GM12892 (cell line): ENCODE measurements at places on chromosomes 3 and 15.

DNA sequence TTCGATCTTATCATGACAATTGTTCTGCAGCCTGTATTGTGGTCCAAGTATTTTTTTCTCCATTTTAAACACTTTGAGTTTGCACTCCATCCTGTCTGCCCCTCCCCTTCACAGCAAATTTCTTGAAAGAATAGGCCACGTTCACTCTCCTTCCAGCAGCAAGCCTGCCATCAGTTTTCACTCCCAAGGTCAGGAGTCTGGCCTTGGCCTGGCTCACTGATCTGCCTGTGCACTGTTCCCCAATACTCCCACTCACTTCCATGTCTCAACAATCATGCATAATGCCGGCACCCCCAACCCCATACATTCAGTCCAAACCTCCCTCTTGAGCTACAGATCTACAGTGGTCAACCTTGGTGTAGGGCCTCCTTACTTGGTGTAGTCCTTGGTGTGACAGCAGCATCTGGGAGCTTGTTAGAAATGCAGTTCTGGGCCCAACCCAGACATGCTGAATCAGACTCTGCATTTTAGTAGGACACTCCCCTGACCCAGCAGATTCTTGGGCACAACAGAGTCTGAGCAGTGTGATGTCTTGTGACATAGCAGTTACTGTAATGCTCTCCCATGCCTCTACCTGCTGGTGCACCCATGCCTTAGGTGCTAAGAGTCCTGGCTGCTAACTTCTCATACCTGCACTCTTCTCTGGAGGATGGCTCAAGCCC, 58.3 kb upstream of the XCR1 start:
- no peak for DNase-seq

DNA sequence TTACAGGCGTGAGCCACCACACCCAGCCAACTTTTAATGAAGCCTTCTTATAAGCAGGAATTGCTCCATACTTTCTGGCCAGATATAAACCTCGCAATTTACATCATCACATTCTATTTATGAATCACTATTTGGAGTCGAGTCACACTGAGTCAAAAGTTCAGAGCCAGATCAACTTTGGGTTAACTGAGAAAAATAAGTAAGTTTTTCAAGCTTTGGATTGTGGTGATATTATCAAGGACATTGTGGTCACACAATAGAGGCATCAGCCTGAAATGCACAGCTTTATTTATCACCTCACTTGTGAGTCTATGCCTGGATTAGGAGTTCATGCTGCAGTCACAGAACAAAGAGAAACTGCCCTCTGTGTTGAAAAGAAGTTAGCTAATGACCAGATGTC, 1163.5 kb downstream of the ROBO1 start:
- no peak for DNase-seq

DNA sequence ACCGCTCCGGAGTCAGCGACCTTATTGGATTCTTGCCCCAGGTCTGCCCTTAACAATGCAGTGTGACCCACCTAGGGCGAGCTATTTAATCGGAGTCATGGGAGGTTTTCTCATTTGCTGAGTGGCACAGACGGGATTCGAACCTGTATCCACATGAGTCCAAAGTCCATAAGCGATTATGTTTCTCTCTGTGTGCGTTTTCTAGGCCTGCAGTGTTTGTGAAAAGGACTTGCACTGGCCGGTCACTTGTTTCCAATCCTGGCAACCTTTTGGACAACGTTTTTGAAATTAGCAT, 691 bp upstream of the HDGFL3 start:
- no peak for DNase-seq

DNA sequence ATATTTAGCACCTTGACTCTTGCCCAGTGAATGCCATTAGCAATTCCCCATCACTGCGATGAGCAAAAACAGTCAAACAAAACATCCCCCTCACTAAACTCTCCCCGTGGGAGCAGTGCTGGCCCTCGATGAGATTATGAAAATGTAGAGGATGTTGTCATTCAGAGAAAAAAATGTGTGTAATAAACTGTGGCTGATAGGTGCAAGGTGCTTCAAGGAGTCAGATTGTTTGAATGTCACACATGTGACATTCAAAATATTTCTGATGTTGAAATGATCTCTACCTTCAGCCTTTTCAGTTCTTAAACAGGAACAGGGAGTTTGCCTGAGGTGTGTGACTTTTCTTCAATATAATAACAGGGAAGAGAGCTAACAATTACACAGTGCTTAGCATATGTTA, 281.8 kb upstream of the TRIM42 start:
- no peak for DNase-seq

GRCh38 chr3:131323014-131323413, 58.6 kb upstream of the NUDT16 start:
- no peak for DNase-seq

- no peak for DNase-seq
These were observed 9.2 kb upstream of the SEMA4B start for GRCh38 chr15:90191794-90192509.

- DNase-seq: no peak
These were observed 49.7 kb upstream of the RBSN start for GRCh38 chr3:15148614-15149013.

- DNase-seq: no peak
These were observed 27.2 kb upstream of the WDR5B start for GRCh38 chr3:122443090-122443489.

GRCh38 chr3:82048711-82049110, 287.3 kb upstream of the GBE1 start:
- DNase-seq: no peak

DNA sequence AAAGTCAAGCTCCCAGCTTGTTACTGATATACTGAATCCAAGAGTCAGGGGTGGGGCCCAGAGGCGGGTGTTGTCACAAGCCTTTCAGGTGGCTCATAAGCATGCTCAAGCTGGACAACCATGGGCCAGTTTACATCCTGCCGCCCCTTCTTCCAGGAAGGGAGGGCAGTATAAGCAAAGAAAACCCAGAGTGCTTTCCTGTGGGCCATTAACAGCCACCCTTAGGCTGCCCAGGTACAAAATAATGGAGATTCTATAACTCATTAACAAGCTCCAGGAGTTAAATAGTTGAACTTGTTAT, 183.2 kb downstream of the NTRK3 start:
- no peak for DNase-seq

- no peak for DNase-seq
These were observed 75.7 kb upstream of the EPHB3 start for GRCh38 chr3:184485906-184486305.

GRCh38 chr3:32869513-32870047, 51.8 kb downstream of the TRIM71 start:
- DNase-seq: no peak

- no peak for DNase-seq
These were observed 35.0 kb downstream of the ZXDC start for GRCh38 chr3:126440709-126440995.

DNA sequence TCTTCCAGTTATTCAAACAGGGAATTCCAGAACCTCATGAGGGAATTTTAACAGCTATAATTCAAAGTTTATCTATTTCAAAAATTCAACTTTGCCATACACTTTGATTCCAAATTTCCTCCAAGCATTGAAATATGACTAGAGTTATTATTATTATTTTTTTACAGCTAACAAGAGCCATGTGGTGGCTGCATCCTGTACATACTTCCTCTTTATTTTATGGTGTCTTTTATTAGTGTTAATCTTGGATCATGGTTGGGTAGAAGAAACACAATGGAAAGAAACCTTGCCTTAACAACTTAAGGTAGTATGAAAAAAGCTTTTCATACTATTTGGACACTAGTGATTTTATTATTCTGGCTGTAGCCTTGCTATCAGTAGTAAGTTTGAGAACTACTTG, 52.7 kb downstream of the TFG start:
- no peak for DNase-seq

DNA sequence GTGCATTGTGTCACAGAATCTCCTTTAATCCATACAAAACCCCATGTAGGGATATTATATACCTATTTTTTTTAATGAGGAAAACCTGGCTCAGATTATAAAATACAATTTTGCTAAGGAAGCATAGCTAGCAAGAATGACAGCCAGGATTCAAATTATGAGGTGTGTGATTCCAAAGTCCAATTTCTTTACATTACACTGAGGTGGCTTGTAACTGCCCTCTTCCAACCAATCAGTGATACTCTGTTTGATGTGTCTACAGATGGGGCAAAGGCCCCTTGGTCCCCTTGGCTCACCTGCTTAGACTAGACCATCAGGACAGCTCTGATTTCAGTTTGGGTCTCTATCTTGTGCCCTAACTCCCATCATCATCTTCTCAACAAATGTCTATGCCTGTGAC, 120.3 kb upstream of the ADAMTS9 start:
- DNase-seq: no peak

DNA sequence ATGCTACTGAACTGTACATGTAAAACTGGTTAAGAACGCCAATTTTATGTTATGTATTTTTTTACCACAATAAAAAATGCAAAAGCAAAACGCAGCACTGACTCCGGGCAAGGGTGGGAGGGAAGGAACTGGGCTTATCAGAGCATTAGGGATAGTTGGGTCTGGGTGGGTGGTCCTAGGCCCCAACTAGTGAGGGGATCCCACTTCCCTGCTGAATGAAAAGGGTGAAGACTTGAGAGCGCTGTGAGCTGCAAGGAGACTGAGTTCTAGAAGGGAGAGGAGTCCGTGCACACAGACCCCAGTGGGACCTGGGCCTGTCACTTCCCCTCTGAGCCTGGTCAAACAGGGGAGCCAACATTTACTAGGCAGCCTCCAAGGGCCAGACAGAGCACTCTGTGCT, 98.6 kb downstream of the TPRA1 start:
- DNase-seq: no peak

- DNase-seq: no peak
These were observed 190.7 kb downstream of the RORA start for GRCh38 chr15:61038387-61038786.

GRCh38 chr3:155809181-155809580, 3.1 kb upstream of the C3orf33 start:
- DNase-seq: no peak

GRCh38 chr3:133575086-133575485, 1.6 kb downstream of the CDV3 start:
- no peak for DNase-seq

- DNase-seq: no peak
These were observed 24.7 kb downstream of the PLA2G4D start for GRCh38 chr15:42069496-42070278.

DNA sequence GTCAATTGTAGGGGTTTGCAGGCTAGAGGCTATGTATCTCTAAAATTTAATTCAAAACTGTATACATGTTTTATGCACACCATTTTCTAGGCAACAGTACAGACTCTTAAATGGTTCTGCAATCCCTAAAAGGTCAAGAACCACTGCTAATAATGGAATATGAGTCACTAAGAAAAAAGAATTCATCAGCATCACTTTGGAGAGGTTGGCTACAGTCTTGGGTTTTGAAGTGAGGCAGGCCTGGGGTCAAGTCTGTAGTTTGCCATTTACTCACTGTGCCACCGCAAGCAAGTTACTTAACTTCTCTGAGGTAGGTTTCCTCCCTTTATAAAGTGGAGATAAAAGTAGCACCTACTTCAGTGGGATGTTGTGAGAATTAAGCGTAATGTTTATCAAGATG, 33.7 kb downstream of the THRB start:
- no peak for DNase-seq

DNA sequence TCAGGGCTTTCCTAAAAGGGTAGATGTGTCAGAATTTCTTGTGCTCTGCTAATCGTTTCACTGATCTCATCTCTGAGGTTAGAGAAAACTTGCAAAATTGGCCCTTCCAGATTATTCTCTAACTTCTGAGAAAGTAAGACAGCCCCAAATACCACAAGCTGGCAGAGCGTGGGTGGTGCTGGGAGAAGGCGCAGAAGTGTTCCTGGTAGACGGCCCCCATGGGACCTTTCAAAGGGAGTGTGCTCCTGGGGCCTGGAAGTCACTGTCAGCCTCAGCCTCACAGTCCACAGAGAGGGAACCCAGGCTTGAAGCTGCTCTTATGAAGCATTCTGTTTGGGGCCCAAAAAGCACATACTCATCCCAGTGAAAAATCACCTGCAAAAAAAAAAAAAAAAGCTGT, 86.5 kb upstream of the PFN2 start:
- DNase-seq: no peak

DNA sequence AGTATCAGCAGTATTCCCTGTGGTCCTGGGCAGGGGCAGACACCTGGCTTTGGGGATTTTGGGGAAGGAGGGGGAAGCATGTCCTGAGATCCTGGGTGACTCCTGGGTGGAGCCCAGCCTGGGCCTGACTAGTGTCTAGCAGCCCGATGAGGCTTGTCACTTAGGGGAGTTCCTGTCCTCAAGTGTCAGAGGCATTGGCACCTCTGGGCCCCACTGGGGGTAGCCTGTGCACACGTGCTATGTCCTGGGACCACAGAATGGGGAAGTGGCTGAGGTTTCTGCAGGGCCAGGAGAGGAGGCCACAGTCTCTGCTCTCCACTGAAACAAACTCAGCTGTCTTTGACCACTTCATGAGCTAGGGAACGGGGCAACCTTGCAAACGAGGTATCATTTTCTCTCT, 31.5 kb upstream of the ADCY5 start:
- DNase-seq: no peak

- no peak for DNase-seq
These were observed 11.9 kb downstream of the CX3CR1 start for GRCh38 chr3:39267631-39268548.

GRCh38 chr3:126111126-126111551, 27.2 kb upstream of the SLC41A3 start:
- peak; percentile 6 for DNase-seq

DNA sequence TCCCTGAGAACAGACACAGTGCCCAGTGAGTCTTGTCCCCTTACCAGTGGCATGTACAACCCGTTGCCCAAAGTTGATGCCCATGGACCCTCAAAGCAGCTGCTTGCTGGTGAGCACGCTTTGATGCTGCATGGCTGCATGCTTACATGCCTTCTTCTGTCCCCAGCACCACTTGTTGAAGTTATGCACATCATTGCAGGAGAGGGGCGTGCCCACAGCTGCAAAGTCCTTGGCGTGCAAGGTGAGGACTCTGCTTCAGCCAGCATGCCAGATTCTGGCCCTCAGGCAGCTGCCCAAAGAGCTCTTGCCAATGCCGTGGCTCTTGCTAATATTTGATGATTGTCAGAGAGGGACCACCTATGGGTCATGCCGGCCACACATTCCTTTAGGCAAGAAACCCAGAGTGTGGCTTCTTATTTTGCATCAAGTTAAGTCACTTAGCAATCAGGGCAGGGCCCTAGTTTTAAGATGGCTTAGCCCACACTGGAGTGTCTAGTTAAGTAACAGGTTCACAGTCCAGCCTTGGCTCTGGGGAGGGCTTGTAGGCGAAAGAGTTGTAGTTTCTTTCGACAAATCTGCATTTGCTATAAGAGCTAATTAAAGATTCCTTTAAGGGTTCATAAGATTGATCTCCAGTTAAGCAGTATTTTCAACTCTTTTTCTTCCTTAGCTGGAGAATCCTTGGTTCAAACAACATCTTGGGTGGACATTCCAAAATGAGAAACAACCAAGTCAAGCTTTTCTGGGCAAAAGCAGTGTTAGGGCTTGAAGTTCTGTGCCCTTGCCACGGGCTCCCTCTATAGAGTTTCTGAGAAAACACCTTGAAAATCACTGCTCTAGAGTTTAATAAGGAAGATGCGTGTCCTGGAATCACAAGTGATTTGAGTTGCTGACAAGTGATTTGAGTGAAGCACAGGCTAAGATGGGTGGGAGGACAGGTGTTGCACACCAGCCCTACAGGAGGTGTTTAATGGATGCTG, 128.6 kb downstream of the SLCO3A1 start:
- no peak for DNase-seq

- no peak for DNase-seq
These were observed 120.9 kb upstream of the RGMA start for GRCh38 chr15:93209690-93210445.
